KBM-7 (cell line): ENCODE measurements at places on chromosomes 6 and 20.

- no peak for DNase-seq
These were observed 237.1 kb upstream of the AFDN start for GRCh38 chr6:167589615-167589940.

DNA sequence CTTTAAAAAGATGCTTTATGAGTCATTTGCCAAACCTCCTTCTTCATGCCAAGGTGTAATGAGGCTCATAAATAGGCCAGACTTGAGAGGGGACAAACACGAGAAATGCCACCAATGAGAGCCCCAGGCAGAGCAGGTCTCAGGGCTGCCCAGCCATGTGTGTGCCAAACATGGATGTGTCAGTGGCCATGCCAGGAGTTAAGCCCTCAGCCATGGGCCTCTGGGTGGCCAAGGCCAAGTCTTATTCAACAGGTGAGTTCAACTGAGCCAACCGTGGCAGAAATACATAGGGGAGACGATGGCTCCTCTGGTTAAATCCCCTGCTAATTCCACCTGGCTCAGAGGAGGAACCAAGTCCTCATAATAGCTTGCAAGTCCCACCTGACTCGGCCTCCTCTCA lies 358.8 kb downstream of the PREX1 start:
- DNase-seq = no peak

GRCh38 chr6:143697076-143697800 lies 19.5 kb downstream of the PHACTR2 start:
- DNase-seq = no peak

- no peak for DNase-seq
These were observed 15.2 kb downstream of the BCAS4 start for GRCh38 chr20:50810063-50810462.

DNA sequence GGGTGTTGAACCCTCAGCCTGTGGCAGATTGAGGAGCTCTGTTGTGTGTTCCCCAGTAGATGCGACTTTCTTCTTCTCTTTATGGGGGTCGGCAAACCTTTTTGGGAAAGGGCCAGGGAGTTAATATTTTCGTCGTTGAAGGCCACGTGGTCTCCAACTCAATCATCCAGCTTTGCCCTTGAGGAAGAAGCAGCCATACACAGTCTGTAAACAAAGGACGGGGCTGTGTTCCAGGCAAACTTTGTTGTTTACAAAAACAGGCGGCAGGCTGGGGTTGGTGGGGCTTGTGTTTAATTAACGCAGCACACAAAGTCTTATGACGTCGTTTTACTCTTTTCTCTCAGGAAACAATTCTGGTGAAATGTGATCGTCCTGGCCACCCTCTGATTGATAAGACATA lies 20.2 kb downstream of the KIF25 start:
- no peak for DNase-seq

- DNase-seq = no peak
These were observed 6.6 kb downstream of the CALHM4 start for GRCh38 chr6:116560130-116560529.

GRCh38 chr6:18121580-18122127 lies 823 bp downstream of the NHLRC1 start:
- DNase-seq = peak; percentile 9

GRCh38 chr6:108941859-108942258 lies 93.6 kb downstream of the ARMC2 start:
- DNase-seq = no peak

GRCh38 chr20:62685781-62686555 lies 22.7 kb upstream of the NTSR1 start:
- peak; percentile 96 for DNase-seq

GRCh38 chr6:168451805-168452517 lies 11.0 kb downstream of the SMOC2 start:
- no peak for DNase-seq

GRCh38 chr6:154247119-154247861 lies 109.3 kb downstream of the IPCEF1 start:
- DNase-seq = peak; percentile 58

DNA sequence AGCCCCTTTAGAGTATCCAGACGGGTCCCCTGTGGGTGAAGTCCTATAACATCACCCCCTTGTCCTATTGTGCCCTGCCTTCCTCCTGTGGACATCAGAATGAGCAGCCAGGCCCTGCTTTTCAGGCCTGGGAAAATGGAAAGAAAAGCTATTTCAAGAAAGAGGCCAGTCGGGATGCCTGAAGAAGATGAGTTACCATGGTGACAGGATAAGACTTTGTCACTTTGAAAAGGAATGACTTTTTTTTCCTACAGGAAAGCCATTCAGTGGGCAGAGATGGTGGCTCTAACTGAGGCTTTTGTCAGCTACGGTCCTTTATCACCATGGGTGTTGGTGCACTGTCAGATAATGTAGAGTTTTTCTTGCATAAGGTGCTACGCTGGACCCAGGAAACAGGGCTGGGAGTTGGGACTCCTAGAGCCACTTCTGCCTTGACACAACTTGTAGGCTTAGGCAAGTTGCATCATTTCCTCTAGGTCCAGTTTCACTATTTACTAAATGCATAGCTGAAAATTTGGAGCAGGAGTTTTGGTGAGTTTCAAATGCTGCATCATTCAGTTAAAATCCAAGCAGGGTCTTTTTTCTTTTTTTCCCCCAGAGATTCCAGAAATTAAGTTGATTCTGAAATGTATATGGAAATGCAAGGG lies 293.6 kb upstream of the PRND start:
- no peak for DNase-seq

DNA sequence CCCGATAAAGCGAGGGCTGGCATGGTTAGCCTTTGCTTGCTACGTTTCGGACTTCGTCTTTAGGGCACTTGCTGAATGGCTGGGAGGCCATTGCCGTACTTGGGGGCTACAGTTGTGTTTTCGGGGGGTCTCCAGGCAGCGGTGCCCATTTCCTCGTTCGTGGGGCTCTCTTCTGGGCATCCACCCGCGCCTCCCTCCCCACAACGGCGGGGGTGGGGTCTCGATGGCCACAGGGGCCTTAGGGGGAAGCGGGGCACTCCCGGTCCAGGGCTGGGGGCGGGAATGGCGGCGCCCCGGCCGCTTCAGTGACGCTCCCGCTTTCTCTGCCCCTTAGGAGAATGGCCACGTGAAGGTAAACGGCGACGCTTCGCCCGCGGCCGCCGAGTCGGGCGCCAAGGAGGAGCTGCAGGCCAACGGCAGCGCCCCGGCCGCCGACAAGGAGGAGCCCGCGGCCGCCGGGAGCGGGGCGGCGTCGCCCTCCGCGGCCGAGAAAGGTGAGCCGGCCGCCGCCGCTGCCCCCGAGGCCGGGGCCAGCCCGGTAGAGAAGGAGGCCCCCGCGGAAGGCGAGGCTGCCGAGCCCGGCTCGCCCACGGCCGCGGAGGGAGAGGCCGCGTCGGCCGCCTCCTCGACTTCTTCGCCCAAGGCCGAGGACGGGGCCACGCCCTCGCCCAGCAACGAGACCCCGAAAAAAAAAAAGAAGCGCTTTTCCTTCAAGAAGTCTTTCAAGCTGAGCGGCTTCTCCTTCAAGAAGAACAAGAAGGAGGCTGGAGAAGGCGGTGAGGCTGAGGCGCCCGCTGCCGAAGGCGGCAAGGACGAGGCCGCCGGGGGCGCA lies 2.4 kb downstream of the MARCKS start:
- no peak for DNase-seq

DNA sequence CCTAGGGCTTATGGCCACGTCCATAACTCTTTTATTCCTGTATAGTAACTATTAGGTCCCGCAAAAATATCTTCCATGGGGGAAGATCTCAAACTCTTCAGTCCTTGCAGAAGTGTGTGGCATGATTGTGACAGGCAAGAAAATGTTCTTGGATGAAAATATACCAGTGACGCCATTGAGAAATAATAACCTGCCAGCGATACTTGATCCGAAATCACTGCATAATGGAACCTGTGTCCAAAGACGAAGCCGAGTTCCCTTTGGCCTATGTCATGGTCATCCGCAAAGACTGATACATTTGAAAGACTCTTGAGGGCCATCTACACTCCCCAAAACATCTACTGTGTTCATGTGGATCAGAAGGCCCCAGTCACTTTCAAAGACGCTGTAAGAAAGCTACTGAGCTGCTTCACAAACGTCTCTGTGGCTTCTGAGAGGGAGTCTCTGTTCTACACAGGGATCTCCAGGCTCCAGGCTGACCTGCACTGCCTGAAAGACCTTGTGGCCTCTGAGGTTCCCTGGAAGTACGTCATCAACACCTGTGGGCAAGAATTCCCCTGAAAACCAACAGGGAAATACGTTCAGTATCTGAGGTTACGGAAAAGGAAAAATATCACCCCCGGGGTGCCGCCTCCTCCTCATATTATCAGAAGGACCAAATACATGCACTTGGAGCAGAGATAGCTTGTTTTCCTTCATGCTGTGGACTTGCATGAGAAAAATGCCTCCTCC lies 6.9 kb upstream of the GCNT2 start:
- no peak for DNase-seq

DNA sequence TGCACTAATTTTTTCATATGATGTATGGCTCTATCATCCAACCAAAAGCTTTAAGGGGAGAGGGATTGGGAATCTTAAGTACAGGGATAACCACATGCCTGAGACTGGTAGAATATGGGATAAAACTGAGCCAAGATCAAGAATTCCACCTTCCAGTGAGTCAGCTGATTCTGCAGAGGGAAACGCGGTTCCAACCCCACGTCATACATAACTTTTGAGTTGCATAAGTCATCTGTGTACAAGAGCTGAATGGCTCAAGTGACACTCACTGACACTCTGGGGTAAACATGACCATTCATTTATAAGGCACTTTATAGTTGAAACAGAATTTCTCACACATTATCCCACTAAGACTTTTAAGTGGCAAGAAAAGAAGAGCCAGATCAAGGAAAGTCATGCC lies 16.4 kb downstream of the TRIM27 start:
- DNase-seq = no peak

DNA sequence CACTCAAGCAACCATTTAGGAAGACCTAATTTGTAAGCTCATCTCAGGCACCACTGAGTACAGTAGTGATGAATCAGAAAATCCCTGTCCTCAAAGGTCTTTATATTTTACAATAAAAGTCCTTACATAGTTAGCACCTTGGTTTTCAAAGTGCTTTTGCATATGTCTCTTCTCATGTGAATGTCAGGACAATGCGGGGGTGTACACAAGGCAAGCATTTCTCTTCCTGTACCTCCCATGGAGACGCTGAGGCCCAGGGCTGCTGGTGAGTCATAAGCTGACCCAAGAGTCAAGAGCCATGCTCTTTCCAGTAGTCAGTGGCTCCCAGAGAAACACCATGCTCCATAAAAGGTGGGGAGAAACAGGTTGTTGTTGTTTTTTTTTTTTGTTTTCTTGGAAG lies 174.0 kb downstream of the GJA10 start:
- DNase-seq = no peak

GRCh38 chr6:17725083-17725482 lies 18.4 kb upstream of the NUP153 start:
- peak; percentile 91 for DNase-seq

- DNase-seq = no peak
These were observed 6.0 kb downstream of the CTSZ start for GRCh38 chr20:59001068-59001448.

GRCh38 chr6:154847318-154847717 lies 114.1 kb downstream of the SCAF8 start:
- no peak for DNase-seq

- DNase-seq = no peak
These were observed 81.3 kb upstream of the BMP2 start for GRCh38 chr20:6686171-6686570.

GRCh38 chr20:47201074-47201730 lies 155.3 kb downstream of the ZMYND8 start:
- DNase-seq = no peak

DNA sequence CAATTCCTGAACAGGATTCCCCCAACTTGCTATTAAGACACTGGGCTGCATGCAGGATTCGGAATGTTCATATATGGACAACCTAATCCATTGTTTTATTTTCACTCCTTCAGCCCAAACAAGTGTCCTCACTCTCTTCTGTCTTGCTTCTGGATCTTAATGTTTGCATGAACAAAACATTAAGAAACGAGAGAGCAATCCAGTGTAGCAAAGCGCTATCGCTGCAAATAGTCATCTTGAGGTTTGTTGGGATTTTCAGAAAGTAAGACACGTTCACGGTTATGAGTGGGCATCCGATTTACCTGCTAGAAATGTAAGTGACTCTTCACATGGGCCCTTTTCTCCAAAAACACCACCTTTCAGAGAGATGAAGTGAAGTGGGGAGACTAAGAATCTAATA lies 156.4 kb downstream of the MBOAT1 start:
- DNase-seq = no peak

DNA sequence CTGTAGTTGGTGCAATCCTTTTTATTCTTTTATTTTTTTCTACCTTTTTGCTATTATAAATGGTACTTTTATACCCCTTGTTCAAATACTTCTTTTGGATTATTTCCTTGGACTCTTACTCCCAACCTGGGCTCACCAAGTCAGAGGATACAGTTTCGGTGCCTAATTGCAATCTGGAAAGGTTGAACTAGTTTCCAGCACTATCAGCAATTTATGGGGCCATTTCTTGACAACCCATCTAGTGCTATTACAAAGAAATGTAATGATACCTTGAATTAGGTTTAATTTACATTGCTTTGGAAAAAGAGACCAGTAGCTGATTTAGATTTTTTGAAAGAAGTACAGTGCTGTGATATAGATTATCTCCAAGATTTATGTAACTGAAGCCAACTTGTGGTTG lies 5.2 kb downstream of the PTPRA start:
- no peak for DNase-seq

DNA sequence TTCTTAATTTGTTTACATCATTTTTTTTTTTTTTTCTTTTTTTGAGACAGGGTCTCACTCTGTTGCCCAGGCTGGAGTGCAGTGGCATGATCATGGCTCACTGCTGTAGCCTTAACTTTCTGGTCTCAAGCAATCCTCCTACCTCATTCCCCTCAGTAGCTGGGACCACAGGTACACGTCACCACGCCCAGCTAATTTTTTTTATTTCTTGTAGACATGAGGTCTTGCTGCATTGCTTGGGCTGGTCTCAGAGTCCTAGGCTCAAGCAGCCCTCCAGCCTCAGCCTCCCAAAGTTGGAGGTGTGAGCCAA lies 30.3 kb downstream of the RPF2 start:
- DNase-seq = no peak

- DNase-seq = no peak
These were observed 380.9 kb downstream of the GJA1 start for GRCh38 chr6:121816361-121816760.

GRCh38 chr6:36979347-36979742 lies 6.7 kb downstream of the MTCH1 start:
- DNase-seq = no peak

GRCh38 chr6:71114986-71115385 lies 158.1 kb upstream of the B3GAT2 start:
- DNase-seq = no peak

DNA sequence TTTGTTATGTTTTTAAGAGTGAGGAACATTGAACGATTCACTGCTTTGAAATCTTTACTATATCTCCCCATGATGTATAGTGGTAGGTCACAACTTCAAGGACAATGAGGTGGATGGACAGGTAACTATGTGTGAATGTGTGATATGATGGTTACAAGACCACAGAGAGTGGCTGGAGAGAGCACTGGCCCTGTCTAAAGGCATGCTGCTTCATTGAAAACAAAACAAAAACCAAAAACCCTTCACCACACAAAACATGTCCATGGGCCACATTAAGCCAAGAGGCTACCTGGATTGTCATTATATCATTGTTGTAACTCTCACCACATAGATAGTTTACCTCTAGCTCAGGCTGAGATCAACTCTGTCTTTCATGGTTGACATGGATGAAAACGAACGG lies 180.6 kb upstream of the TENT5A start:
- DNase-seq = no peak

- DNase-seq = peak; percentile 89
These were observed 15.2 kb upstream of the ZNF335 start for GRCh38 chr20:45987108-45987780.
